Gastroesophageal sphincter (tissue), 4 donors: ENCODE measurements at places on chromosomes 5 and 9.

DNA sequence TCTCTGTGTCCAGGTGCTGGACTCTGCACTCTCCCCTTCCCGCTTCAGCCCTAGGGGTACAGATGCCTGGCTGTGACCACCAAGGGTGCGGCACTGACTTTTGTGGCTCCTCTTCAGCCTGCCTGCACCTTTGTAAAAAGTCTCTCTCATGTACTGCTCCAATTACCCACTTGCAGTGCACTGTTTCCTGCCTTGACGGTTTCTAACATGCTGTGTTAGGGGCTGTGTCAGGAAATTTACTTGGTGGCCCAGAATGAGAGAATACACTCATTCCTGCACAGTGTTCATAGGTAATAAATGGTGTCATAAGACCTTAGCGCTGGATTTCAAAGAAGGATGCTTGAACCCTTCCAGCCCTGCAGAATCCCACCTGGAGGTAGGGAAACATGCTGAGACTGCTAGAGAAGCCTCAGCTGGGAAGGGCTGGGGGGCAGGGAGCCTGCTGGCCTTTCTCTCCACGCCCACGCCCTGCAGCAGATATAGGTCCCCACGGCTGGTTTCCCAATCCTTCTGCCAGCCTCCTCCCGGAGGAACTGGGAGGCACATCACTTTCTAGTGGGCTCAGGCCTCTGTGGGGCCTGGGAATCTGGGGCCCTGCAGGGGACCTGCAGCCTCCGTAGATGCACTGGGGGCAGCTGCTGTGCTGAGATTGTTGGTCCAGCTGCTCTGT is 17.6 kb upstream of the HRH2 start:
- no peak for ATAC-seq

DNA sequence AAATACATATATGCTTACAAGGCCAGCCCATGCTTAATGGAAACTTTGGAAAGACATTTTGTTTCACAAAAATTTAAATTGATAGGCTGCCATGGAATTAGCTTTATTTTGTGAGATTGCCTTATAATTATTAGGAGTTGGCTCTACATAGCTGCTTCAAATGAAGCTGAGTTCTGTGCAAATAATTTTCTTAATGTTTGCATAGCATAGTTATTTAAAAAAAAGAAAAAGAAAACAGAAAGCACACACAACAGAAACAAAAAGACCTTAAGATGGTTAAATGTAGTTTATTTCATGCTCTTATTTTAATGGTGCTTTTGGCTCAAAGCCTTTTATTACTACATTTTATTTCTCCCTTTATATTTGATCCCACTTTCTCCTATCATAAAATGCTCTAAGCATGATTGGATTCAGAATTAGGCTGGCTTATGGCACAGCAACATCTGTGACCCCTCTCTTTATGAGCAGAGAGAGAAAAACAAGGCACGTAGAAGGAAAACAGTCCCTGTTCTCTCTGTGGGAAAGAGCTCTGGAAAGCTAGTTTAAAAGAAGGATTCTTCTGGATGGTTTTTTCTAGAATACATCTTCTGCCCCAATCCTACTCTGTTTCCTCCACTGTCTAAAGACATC is 530.5 kb downstream of the NTRK2 start:
- ATAC-seq: no peak

DNA sequence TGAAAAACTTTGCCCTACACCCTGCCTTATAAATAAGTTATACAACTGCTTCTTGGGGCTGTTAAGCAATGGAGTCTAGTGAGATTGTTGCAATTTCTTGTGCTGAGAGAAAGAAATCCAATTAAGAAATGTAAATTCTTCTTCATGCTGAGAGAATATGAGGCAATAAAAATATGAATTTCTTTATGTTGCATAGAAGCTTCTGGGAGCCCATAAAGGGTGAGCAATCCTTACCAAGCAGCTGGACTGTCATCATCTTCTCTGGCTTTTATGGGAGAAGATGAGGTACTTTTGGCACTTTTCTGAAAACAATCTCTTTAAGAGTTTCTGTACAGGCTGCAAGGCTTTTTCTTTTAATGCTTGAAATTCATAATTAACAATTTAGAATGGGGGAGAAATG is 204.3 kb downstream of the DMRTA1 start:
- ATAC-seq: no peak

DNA sequence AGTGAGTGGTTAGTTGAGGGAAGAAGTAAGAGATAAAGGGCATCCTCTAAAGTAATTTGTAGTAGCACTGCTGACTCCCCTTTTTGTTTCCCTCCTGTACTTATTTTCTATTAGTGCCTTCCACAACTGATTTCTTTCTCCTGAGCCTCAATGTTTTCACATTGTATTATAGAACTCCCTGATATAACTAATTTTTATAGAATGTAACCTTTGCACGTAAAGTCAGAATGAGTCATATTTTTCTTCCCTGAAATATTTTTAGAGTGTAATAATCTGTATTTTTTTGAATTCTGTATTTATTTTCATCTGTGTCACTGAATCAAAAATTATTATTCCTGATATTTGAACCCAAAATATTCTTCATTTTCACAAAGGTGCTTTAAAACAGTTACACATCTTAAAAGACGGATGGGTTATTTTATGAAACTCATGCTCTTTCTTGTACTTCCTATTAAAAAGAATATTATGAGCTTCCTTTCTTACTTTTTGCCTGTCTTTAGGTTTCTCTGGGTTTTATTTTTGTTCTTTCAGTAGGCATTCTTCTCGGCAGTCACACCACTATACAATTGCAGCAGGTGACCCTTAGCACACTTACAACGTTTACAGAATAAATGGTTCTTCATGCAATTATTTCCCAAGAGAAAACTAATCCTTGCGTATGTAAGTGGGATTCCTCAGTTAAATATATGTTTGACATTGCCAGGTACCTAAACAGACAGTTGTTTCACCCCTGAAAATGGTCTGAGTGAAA is 30.5 kb upstream of the DMRTA1 start:
- ATAC-seq: no peak
